ENCODE measurements at places on chromosomes 3 and 15.

DNA sequence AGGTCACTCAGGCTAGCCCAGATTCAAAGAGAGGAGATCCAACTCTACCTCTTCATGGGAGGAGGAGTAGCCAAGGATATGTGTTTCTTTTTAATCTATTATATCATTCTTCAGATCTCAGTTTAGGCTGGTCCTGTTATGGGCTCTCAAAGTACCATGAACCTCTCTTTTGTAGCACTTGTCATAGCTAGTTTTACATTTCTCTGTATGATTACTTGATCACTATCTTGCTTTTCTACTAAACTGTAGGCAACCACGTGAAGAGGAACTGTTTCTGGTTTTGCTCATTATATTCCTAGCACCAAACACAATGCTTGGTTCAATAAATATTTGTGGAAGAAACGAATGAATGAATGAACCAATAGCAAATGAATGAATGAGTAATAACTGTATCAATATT is 29.6 kb downstream of the CD86 start:
- DNase-seq = no peak

- no peak for DNase-seq
These were observed 57.3 kb upstream of the DPH6 start for GRCh38 chr15:35603301-35603700.

DNA sequence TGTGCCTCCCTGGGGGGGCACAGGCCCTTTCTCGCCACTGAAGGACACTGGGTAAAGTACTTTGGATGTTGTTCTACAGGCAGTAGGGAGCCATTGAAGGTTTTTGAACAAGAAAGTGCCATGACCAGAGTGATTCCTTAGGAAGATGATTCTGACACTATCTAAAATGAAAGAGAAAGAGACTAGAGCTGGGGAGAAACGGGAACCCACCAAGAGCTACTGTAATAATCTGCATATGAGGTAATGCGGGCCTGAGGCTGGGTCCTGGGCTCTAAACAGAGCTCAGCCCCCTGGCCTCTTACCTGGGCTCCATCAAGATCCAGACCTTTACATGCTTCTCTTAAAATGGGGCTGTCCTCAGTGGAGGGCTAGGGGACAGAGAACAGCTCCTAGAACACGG is 24.9 kb downstream of the GRK7 start:
- DNase-seq = no peak

GRCh38 chr3:113684271-113684819 is 12.1 kb downstream of the USF3 start:
- DNase-seq = no peak

DNA sequence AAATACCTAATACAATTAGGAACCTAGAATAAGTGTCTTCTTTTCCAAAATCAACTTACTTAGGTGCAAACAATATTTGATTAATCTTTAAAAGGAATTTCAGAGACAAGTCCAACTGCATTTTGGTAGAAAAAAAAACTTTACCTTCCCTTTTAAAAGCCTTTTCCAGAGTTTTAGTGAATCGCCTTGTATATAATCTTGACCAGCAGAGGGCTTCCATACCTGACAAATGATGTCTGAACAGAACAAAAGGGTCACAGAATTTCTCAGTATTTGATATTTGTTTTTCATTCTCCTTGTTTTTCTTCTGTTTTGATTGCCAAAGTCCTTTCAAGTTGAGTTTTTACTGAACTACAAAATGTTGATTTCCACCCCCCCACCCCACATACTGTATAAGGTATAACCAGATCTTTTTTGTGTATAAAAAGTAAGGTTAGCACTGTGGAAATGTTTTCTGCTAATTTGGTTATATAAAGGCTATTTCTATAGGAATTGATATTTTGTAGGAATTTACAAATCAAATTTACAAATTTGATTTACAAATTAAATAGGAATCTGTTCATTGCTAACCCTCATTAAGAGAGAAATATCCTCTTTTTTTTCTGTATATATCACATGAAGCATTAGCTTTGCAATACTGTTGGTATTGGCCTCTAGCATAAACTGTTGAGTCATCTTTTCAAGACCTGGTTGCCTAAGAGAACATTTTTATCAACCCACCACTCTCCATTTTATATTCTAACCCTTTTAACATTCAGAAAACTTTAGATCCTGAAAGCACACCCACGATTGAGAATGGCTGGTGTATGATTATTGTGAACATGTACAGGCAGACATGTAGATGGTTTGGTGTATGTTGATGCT is 464.1 kb upstream of the RARB start:
- DNase-seq = peak; percentile 28

DNA sequence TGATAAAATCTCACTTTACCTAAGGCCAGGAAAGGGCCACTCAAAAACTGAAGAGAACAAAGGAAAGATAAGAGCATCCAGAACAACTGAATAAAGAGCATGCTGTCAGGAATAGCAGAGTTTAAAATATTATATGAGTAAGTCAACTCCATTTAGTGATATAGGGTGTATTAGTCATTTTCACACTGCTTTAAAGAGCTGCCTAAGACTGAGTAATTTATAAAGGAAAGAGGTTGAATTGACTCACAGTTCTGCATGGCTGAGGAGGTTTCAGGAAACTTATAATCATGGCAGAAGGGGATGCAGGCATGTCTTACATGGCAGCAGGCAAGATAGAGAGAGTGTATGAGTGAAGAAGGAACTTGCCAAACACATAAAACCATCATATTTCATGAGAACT is 778.0 kb upstream of the NECTIN3 start:
- DNase-seq = no peak

GRCh38 chr3:142165194-142165593 is 15.8 kb upstream of the TFDP2 start:
- no peak for DNase-seq

DNA sequence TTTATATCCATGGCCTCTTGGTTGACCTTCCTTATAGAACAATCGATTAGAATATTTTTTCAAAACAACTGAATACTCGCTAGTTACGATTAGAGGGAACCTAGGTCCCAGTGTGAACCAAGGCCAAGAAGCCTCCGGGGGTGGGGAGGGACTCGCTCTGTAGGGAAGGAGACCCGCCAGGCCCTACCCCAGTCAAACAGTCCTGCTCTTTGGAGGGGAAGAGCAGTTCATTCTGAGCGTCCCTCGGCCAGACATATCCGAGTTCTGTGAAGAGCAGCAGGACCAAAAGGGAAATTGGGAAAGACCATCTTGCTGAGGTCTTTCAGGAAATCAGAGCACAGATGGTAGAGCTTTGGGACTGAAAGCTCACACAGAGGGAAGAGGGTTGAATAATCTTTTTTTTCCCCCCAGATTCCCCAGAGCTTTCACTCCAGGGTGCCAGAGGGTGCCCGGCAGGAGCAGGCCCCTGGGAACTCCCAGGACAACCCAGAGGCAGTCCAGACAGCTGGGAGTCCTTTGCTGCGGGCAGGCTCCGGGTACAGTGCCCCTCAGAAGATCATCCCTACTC is 137.2 kb upstream of the HES1 start:
- no peak for DNase-seq

- DNase-seq = no peak
These were observed 55.7 kb upstream of the DCLK3 start for GRCh38 chr3:36820083-36820482.

DNA sequence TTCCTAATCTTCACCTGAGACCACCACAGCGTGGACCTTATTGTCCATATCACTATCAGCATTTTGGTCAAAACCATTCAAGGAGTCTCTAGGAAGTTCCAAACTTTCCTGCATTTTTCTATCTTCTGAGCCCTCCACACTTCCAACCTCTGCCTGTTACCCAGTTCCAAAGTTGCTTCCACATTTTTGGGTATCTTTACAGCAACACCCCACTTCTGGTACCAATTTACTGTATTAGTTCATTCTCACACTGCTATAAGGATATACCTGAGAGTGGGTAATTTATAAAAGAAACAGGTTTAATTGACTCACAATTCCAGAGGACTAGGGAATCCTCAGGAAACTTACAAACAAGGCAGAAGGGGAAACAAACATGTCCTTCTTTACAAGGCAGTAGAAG is 103.3 kb upstream of the CBLB start:
- no peak for DNase-seq

GRCh38 chr15:68232449-68232848 is 2.9 kb upstream of the CLN6 start:
- no peak for DNase-seq

Data from SW 1271 (cell line).